T-helper 17 cell (primary cell): ENCODE measurements at places on chromosomes 7 and 10. TPM values are rescaled to one million over a fixed set of nuclear protein-coding genes. Genes with fewer than 3 reads are reported as not detected.
A peak's percentile ranks its signal among the peaks of the same experiment; 100 is the strongest.

DNA sequence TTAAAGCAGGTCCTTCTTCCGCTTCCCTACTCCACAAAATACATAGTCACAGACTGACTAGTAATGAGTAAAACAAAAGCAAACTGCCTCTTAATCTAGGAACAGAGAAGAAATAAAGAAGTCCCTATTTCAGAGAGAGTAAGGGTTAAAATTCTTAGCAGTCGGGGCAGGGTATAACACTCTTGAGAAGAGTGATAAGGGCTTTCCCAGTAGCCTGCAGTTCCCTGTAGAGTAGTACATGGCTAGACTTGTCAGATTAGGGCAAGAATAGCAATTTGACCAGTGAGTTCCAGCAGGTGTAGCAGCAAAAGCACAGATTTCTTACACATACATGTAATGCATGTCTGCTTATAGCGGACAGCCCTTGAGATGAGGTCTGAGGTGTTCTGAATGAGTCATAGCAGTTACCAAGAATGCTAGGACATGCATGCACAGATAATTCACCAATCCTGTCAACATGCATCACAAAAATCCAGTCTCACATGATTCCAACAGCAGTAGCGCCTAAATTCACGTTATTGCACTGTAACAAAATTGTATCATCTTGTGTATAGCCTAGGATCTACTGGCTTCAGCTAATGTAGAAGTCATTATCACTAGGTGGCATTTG lies 40.7 kb downstream of the BTRC start:
- no peak for DNase-seq
- no peaks in the 10 kb centered on the region for H3K27me3 ChIP-seq
- no peak overlapping the region for H3K4me3 ChIP-seq
- peaks cover 12% of the 10 kb centered on the region for H3K4me1 ChIP-seq

GRCh38 chr10:26242706-26243350 lies 26.3 kb downstream of the GAD2 start:
- DNase-seq = no peak
- H3K27me3 ChIP-seq = peaks cover 47% of the 10 kb centered on the region
- no peaks in the 10 kb centered on the region for H3K4me1 ChIP-seq
- no peak overlapping the region for H3K4me3 ChIP-seq
- no peak overlapping the region for H3K27ac ChIP-seq

GRCh38 chr10:35336921-35337823 lies 863 bp downstream of the CCNY start:
- DNase-seq = peak; percentile 12
- H3K27me3 ChIP-seq = no peaks in the 10 kb centered on the region
- peaks cover 56% of the 10 kb centered on the region for H3K4me1 ChIP-seq

DNA sequence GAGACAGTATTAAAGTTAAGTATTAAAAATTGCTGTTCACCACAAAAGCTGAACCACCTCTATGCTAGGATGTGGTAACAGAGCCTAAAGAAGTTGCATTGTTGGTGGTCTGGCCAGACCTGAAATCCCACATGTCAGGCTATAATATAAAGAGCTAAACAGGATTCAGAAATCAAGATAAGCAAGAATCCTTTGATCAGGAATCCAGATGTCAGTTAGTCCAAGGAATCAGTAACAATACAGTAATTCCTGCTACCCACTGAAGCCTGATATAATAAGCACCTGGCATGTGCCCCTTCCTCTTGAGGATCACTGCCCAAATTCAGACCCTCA lies 48.9 kb downstream of the ZNF277 start:
- H3K27me3 ChIP-seq = no peaks in the 10 kb centered on the region
- H3K4me3 ChIP-seq = no peak overlapping the region
- no peak overlapping the region for H3K27ac ChIP-seq

DNA sequence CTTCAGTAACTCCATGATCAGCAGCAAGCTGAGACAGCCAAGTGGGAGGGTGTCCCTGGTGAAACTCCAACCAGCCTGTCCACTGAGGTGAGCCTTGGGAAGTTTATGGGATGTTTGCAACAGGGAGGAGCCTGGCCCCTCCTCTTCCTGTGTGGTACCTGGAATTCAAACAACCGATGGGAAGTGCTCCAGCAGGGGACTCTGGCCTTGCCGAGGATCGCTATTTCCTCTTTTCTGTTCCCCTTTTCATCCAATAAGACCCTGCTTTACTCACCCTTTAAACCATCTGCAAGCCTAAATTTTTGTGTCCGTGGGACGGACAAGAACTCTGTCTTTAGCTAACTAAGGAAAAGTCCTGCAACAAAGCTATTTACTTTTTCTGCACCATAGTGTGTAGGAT lies 491.1 kb upstream of the ZMIZ1 start:
- no peak for DNase-seq
- peaks cover 3% of the 10 kb centered on the region for H3K36me3 ChIP-seq
- no peak overlapping the region for H3K27ac ChIP-seq
- peaks cover 9% of the 10 kb centered on the region for H3K4me1 ChIP-seq
- H3K4me3 ChIP-seq = no peak overlapping the region
- peaks cover 29% of the 10 kb centered on the region for H3K27me3 ChIP-seq

- H3K4me1 ChIP-seq = peaks cover 8% of the 10 kb centered on the region
- H3K4me3 ChIP-seq = peak overlapping the region; percentile 15
- peaks cover 28% of the 10 kb centered on the region for H3K27me3 ChIP-seq
Observed at GRCh38 chr10:124222318-124222987, 129.1 kb upstream of the CHST15 start.

DNA sequence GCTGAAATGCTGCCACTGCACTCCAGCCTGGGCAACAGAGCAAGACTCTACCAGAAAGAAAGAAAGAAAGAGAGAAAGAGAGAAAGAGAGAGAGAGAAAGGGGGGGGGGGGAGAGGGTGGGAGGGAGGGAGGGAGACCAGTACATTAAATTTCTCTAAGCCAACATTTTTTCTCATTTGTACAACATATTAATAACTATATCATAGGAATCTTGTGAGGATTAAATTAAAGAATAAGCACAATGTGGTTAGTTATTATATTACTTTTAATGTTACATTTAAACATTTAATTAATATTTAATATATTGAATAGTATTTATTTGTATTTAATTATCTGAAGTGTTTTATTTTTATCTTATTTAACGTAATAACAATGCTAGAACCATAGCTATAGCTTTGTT lies 53.1 kb downstream of the PLXDC2 start:
- no peak overlapping the region for H3K27ac ChIP-seq
- H3K4me1 ChIP-seq = no peaks in the 10 kb centered on the region
- no peak for DNase-seq
- no peaks in the 10 kb centered on the region for H3K36me3 ChIP-seq
- H3K27me3 ChIP-seq = no peaks in the 10 kb centered on the region
- no peak overlapping the region for H3K4me3 ChIP-seq

GRCh38 chr10:77965294-77965693 lies 38.7 kb upstream of the DLG5 start:
- peaks cover 4% of the 10 kb centered on the region for H3K27me3 ChIP-seq
- H3K4me3 ChIP-seq = no peak overlapping the region
- H3K36me3 ChIP-seq = peaks cover 2% of the 10 kb centered on the region

- no peak for DNase-seq
- no peak overlapping the region for H3K4me3 ChIP-seq
- H3K27ac ChIP-seq = no peak overlapping the region
- peaks cover 18% of the 10 kb centered on the region for H3K36me3 ChIP-seq
- no peaks in the 10 kb centered on the region for H3K27me3 ChIP-seq
Observed at GRCh38 chr10:22539579-22540298, 174.6 kb downstream of the PIP4K2A start.

GRCh38 chr7:24668927-24669635 lies 88.2 kb downstream of the GSDME start:
- no peak for DNase-seq
- no peaks in the 10 kb centered on the region for H3K36me3 ChIP-seq
- H3K4me3 ChIP-seq = no peak overlapping the region
- peaks cover 3% of the 10 kb centered on the region for H3K4me1 ChIP-seq
- no peaks in the 10 kb centered on the region for H3K27me3 ChIP-seq

- H3K4me1 ChIP-seq = peaks cover 33% of the 10 kb centered on the region
- H3K36me3 ChIP-seq = peaks cover 11% of the 10 kb centered on the region
- peak overlapping the region; percentile 5 for H3K4me3 ChIP-seq
- peaks cover 87% of the 10 kb centered on the region for H3K27me3 ChIP-seq
- no peak for DNase-seq
Observed at GRCh38 chr7:101124376-101125056, 2.4 kb upstream of the SERPINE1 start.

GRCh38 chr10:51030480-51030879 lies 43.8 kb upstream of the PRKG1 start:
- no peak overlapping the region for H3K27ac ChIP-seq
- no peaks in the 10 kb centered on the region for H3K4me1 ChIP-seq
- H3K27me3 ChIP-seq = peaks cover 42% of the 10 kb centered on the region
- no peak overlapping the region for H3K4me3 ChIP-seq
- no peaks in the 10 kb centered on the region for H3K36me3 ChIP-seq
- DNase-seq = no peak

DNA sequence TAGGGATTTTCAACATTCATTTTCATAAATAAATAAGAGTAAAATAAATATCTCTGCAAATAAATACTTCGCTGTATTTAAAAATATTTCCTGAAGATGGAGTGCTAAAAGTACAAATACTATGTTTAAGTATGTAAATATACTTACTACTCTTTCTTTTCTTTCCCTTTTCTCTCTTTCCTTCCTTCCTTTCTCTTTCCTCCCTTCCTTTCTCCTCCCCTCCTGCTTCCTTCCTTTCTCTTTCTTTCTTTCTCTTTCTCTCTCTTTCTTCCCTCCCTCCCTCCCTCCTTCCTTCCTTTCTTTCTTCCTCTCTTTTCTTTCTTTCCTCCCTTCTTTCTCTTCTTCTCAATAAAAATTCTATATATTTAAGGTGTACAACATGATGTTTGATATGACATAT lies 496.1 kb downstream of the CCSER2 start:
- H3K27ac ChIP-seq = no peak overlapping the region
- peaks cover 2% of the 10 kb centered on the region for H3K4me1 ChIP-seq
- H3K36me3 ChIP-seq = no peaks in the 10 kb centered on the region

DNA sequence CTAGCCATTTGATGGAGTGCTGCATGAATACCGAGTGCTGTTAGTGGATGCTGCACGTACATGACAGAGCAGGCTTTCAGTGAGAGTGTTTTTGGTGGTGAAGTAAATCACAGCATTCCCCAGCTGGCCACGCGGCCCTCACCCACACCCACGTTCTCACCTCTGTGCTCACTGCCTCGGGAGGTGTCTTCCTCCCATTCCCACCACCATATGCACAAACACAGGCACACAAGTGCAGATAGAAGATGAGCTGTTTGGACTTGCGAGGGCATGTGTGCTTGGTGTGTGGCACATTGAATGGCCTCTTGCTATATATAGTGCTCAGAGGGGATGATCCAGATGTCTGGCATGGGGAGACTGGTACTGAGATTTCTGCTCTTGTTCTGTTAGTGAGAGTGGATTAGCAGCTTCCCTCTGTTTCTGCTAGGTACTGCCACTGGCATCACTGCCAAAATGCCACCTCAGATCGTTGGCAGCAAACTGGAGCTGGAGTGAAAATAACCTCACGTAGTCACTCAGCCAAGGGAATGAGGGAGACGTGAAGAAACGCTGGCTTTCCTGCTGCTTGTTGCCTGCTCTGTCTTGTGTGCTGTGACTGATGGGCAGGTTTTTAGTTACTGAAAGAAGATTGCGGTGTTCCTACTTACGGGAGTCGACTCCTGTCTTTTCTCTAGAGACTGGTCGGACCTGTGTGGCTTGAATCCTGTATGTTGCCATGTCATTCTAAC lies 19.1 kb downstream of the DNAJB6 start:
- peak overlapping the region; percentile 66 for H3K4me3 ChIP-seq
- H3K27ac ChIP-seq = peak overlapping the region; percentile 86
- peaks cover 57% of the 10 kb centered on the region for H3K4me1 ChIP-seq
- no peak for DNase-seq
- H3K36me3 ChIP-seq = peaks cover 3% of the 10 kb centered on the region
- no peaks in the 10 kb centered on the region for H3K27me3 ChIP-seq

- peak overlapping the region; percentile 96 for H3K4me3 ChIP-seq
- DNase-seq = peak; percentile 23
- H3K36me3 ChIP-seq = no peaks in the 10 kb centered on the region
- peak overlapping the region; percentile 92 for H3K27ac ChIP-seq
Observed at GRCh38 chr7:157568770-157569584, 232.2 kb downstream of the DNAJB6 start.

DNA sequence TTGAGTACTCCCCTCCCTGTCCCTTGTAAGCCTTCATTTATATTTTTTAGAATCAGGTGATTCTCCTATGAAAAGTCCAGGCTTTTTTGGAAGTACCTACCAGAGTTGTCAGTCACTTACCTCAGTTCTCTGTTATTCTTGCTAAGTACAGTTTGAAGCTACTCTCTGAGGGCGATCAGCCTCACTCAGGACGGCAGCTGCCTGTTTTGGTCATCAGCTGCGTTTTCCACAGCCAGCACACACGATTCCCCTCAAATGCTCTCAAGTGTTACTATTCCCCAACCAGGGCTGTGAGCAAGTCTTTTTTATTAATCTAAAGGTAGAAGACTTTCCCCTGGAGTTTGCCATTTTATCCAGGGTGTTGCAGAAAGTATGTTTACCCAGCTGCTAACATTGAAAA lies 328.6 kb downstream of the SUGCT start:
- H3K4me1 ChIP-seq = no peaks in the 10 kb centered on the region
- H3K27me3 ChIP-seq = no peaks in the 10 kb centered on the region
- no peak overlapping the region for H3K4me3 ChIP-seq
- no peak for DNase-seq

GRCh38 chr7:158910254-158911053 lies 54.1 kb downstream of the DYNC2I1 start:
- H3K27me3 ChIP-seq = no peaks in the 10 kb centered on the region
- H3K4me3 ChIP-seq = no peak overlapping the region
- peaks cover 2% of the 10 kb centered on the region for H3K36me3 ChIP-seq
- H3K4me1 ChIP-seq = peaks cover 7% of the 10 kb centered on the region
- DNase-seq = no peak

HKDC1 gene
- 8.2 TPM for total RNA-seq

LDB3 gene
- not detected for total RNA-seq

GPR26 gene
- total RNA-seq = not detected

ZFAND4 gene
- total RNA-seq = 26.2 TPM

NEUROG3 gene
- total RNA-seq = not detected

CALHM3 gene
- not detected for total RNA-seq

ACBD7 gene
- not detected for total RNA-seq

MSS51 gene
- total RNA-seq = 2.6 TPM
